Ureter (tissue), 1 donor: ENCODE measurements at places on chromosomes 16 and 17. TPM values are rescaled to one million over a fixed set of nuclear protein-coding genes. Genes with fewer than 3 reads are reported as not detected.

GRCh38 chr17:29379084-29379991 lies 10.8 kb upstream of the TAOK1 start:
- DNase-seq, result no peak

DNA sequence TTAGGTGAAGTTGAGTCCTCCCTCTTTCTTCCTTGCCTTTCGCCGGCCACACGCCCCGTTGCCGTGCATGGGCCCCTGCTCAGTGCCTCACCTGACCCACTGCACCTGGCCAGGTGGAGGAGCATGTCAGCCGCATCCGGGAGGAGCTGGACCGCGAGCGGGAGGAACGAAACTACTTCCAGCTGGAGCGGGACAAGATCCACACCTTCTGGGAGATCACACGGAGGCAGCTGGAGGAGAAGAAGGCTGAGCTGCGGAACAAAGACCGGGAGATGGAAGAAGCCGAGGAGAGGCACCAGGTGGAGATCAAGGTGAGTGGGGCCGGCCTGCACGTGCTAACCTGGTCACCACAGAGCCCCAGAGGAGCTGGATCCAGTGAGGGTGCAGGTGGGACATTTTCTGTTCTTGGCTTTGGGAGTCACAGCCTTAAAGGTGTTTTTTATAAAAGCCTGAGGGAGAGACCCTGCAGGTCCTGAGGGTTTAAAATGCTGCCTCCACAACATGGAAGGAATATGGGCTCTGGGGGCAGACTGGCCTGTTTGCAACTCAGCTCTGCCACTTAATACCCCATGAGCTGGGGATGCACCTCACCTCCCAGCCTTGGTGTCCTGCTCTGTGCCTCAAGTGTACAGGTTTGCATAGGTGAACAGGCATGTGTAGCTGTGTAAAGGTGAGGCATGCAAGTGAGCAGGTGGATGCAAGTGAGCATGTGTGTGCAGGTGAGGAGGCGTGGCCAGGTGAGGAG lies 12.1 kb upstream of the DBNDD1 start:
- no peak for DNase-seq

DNA sequence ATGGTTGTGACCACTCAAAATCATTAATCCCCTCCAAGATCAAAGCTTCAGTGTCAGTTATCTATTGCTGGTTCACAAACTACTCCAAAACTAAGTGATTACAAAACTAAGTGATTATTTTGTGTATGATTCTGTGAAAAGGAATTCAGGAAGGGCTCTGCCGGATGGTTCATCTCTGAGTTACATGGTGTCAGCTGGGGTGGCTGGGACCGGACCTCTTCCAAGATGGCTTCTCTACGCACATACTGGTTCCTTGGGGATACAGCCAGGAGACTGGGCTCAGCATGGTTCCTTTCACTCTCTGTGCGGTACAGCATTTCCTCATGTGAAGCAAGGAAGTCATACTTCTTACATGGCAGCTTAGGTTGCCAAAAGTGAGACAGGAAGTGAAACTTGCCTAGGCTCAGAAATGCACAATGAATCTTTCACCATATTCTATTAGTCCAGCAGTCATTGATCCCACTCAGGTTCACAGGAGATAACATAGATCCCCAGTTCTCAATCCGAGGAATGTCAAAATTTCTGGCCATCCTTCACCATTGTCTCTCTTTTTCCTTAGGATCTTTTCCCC lies 97.9 kb upstream of the IRX6 start:
- DNase-seq, result no peak

The NDUFB10 gene
- 97.5 TPM for total RNA-seq

DNA sequence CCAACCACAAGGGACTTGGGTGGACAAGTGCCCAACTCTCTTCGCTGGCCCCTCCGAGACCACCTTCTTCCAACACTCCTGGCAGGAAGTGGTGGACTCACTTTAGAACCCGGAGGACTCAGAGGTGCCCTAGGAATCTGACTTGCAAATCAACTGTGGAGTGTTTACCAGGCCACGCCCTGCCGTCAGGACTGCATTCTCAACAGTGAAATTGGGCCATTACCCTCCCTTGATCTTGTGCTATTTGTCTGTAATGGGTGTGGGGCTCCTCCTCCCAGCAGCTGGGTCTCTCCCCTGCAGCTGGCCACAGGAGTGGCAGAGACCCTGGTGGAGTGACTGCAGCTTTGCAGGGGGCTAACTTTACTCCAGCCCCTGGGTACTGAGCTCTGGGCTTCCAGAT lies 212.2 kb upstream of the RPL38 start:
- DNase-seq, result no peak

The NUPR1 gene
- 127 TPM for total RNA-seq

The ERN2 gene
- 87.6 TPM for total RNA-seq

GRCh38 chr16:27285676-27286196 lies 17.2 kb upstream of the NSMCE1 start:
- peak; percentile 54 for DNase-seq
